ENCODE measurements at places on chromosomes 13 and 19. TPM values are rescaled to one million over a fixed set of nuclear protein-coding genes. Genes with fewer than 3 reads are reported as not detected.

RASGRP4 gene
- total RNA-seq = 0.86 TPM

KLK13 gene
- total RNA-seq = not detected

MIA gene
- total RNA-seq = not detected

NBEA gene
- total RNA-seq = 0.61 TPM

ZNF578 gene
- 0.22 TPM for total RNA-seq

ANGPTL8 gene
- total RNA-seq = not detected

ZNF547 gene
- total RNA-seq = 3.9 TPM

DDA1 gene
- 45.8 TPM for total RNA-seq

CFAP97D2 gene
- not detected for total RNA-seq

PSG6 gene
- total RNA-seq = not detected

DCUN1D2 gene
- 22.7 TPM for total RNA-seq

WDR88 gene
- not detected for total RNA-seq

TBXA2R gene
- total RNA-seq = 0.39 TPM

PDX1 gene
- not detected for total RNA-seq

TEX29 gene
- 0.81 TPM for total RNA-seq

SEMA6B gene
- total RNA-seq = not detected

ZNF441 gene
- 4.6 TPM for total RNA-seq

MEDAG gene
- total RNA-seq = not detected

CGB2 gene
- not detected for total RNA-seq

ELSPBP1 gene
- not detected for total RNA-seq

WDR62 gene
- 21.7 TPM for total RNA-seq

KCNC3 gene
- total RNA-seq = 17.2 TPM

SPC24 gene
- total RNA-seq = 37.7 TPM

SIGLEC5 gene
- total RNA-seq = not detected

ZNF536 gene
- not detected for total RNA-seq

ZNF583 gene
- 3.4 TPM for total RNA-seq

GPR183 gene
- total RNA-seq = 14.5 TPM

CABP5 gene
- total RNA-seq = not detected

TMTC4 gene
- 19.6 TPM for total RNA-seq

FLT3LG gene
- 319 TPM for total RNA-seq

TRIM28 gene
- 432 TPM for total RNA-seq

BTBD2 gene
- total RNA-seq = 34.2 TPM

ZNF548 gene
- 24.5 TPM for total RNA-seq

IGFL3 gene
- not detected for total RNA-seq

ALOX5AP gene
- 212 TPM for total RNA-seq

SNRPD2 gene
- 509 TPM for total RNA-seq

DIAPH3 gene
- total RNA-seq = 17.5 TPM
